Urinary bladder (tissue), 4 donors: ENCODE measurements at places on chromosomes 3 and 15.

DNA sequence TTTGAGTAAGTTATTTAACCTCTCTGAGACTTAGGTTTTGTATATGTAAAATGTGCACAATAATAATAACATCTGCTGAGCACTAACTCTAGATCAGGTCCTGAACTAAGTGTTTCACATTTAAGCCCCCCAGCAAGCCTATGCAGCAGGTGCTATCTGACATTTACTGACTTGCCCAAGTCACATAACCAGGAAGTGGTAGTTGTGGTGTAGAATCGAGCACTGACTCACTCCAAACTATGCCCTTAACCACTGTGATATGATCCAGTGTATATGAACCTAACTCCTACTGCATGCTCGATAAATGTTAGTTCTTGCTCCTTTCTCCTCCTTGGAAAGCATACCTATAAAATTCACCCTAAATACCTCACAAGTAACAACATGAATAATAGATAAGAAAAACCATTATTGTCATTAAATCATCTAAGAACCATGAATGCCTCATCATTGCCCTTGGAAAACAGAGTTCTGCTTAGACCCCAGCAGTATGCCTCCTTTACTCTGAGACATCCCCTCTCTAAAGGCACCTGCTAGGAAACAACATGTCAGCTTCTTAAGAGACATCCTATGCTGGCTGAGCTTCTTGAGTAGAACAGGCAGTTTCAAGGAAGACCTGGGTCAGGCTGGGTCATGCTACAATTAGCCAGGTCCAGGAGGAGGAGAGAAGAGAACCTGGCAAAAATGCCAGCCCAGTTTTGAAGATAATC is 3.0 kb upstream of the SHC4 start:
- DNase-seq, result no peak

DNA sequence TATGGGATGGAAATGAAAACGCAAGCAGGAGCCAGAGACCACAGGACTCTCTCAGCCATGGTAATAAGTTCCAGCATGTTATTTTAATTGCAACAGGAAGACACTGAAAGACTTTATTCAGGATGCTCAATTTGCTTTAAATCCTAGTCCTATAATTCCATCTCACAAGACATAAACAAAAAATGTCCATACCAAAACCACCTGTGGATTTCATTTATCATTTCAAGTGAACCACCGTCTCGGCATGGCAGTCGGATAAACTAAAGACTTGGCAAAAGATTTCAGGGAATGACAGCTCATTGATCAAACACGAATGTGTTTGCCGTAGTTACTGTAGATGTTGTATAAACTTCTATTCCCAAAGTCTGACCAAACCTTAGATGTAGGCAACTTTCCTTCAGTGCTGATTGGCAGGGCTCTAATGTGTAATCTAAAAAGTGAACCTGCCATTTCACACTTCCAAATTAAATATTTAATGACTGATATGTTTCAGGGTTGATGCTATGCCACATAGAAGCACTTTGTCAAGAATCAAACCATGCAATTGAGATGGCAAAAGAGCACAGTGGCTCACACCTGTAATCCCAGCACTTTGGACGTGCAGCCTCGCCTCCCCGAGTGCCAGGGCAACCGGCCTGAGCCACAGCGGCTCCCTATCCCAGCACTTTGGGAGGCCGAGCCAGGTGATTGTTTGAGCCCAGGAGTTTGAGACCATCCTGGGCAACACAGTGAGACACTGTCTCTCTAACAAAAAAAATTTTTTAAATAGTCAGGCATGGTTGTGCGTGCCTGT is 331.7 kb downstream of the MAGI1 start:
- DNase-seq, result no peak

- DNase-seq, result no peak
Observed at GRCh38 chr3:101038393-101038792, 45.2 kb upstream of the ABI3BP start.

- no peak for DNase-seq
Observed at GRCh38 chr3:171810629-171811294, 479 bp upstream of the PLD1 start.

DNA sequence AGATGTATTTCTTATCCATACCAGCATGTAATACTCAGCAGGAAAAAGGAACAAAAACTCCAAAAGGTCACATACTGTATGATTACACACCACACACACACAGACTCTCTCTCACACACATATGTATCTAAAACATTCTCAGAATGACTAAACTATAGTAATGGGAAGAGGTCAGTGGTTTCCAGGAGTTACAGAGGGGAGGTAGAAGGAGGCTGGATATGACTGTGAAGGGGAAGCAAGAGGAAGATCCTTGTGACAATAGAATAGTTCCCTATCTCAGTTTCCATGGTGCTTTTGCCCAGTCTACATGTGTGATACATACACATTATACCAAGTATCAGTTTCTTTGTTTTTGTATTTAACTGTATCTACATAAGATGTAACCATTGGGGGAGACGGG is 190.1 kb downstream of the IL5RA start:
- no peak for DNase-seq

- no peak for DNase-seq
Observed at GRCh38 chr3:145936971-145937370, 224.0 kb downstream of the PLOD2 start.

GRCh38 chr15:73240866-73241499 is 127.8 kb downstream of the HCN4 start:
- no peak for DNase-seq

DNA sequence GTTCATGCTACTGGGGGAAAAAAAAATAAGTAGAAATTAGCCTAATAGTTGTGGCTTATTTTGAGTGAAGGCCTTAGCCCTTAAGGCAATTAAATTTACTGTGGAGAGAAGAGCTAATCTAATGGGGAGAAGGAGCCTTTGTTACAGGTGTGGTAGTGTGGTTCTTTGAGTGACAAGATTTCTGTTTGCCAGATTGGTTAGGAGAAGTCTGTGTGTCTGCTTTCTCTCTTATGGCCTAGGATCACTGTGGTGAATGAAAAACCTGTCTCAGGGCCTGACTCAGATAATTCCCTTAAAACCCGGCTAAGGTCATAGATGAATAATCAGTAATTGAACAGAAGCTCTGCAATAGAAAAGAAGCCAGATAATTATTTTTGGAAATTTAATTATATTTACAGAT is 27.0 kb downstream of the OPA1 start:
- DNase-seq, result no peak

GRCh38 chr15:90001683-90002427 is 731 bp downstream of the ZNF710 start:
- DNase-seq, result no peak

GRCh38 chr3:44093531-44093930 is 148.2 kb upstream of the TOPAZ1 start:
- no peak for DNase-seq

GRCh38 chr3:117790235-117790987 is 1080.8 kb downstream of the TUSC7 start:
- DNase-seq, result no peak

DNA sequence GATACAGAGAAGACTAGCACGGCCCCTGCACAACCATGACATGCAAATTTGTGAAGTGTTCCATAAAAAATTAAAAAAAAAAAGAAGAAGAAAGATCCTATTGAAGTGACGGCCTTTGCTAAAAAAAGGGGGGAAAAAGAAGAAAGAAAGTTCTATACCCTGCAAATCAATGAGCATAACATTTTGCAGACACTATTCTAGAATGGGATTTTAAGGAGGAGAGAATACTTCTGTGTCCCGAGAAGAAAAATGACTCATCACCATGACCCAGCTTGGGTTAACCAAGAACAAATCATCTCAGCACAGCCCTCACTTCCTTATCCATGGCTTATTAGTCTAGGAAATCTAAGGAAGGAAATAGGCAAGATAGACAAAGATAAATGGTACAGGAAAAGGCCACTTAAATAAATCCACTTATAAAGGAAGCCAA is 7.4 kb upstream of the SH3BP5 start:
- DNase-seq, result no peak
